Sciatic nerve (tissue), 2 donors: ENCODE measurements at places on chromosomes 3 and 15. TPM values are rescaled to one million over a fixed set of nuclear protein-coding genes. Genes with fewer than 3 reads are reported as not detected.

Gene CCDC13
- 3.1 TPM for total RNA-seq

Gene BDH1
- total RNA-seq: 9.7 TPM

Gene PLA2G4D
- not detected for total RNA-seq

Gene WDR93
- not detected for total RNA-seq

Gene TTC21A
- 13.4 TPM for total RNA-seq

Gene PPP1R14D
- not detected for total RNA-seq

DNA sequence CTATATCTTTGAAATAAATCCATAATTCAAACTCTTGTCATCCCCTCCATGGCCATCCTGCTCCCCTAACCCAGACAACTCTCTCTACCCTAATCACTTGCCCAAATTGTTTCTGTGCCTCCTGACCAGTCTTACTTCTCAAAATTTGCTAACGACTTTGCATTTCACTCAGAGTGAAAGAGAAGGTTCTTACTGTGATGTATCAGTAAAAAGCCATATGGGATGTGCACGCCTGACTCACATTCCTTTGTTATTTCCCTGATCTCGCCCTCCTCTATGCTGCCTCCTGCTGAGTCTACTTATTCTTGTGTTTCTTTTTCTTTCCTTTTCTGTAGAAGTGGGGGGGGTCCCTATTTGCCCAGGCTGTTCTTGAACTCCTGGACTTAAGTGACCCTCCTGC lies 487.2 kb upstream of the FRG2C start:
- no peak for DNase-seq

- DNase-seq: no peak
Observed at GRCh38 chr15:78032671-78033070, 44.8 kb downstream of the TBC1D2B start.

DNA sequence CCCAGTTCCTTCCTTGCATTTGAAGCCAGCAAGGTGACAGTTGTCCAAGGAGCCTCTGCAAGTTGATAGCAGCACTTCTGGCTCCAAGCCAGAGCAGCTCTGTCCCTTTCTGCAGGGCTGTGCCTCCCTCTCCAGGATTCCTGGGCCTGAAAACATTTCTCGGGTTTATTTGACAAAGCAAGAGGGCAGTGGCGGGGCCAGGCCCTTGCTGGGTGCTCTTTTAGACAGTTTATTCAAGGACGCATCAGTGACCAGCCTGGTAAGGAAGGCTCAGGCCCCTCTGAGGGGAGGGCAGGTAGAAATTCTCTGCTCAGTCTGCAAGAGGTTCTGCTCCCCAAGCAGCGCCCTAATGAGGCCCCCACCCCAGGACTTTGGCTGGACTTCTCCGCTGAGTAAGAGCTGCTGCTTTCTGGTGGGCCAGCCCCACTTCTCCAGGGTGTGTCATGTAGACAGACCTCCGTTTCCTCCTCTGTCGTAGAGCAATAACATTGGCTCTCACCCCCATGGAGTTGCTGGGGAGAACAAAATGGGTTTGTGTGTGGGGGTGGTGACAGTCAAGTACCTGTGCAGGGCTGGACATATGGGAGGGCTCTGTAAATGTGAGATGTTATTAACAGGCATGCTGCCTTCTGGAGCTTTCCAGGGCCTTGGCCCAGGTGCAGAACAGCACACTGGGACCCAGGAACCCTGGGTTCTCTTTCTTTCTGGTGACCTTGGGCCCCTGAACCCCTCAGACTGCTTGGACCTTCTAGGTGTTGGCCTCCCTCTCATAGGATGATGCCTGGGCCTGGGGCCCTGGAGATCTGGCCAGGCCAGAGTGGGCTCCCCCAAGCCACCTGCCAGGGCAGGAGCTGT lies 146.2 kb upstream of the TLE3 start:
- peak; percentile 56 for DNase-seq

DNA sequence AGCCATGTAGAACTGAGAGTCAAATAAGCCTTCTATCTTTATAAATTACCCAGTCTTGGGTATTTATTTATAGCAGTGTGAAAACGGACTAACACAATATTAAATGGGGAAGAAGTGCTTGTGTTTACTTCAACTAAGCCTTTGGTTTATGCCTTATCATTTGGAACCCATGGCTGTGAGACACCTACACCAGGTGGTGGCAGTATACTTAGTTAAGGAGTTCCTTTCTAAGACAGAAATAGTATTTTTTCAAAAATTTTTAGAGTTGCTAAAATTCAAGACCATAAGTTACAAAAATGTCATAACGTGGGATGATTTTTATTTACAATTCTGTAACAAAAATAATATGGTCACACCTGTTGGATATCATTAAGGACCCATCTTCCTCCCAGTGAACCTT lies 354.5 kb upstream of the SOX14 start:
- no peak for DNase-seq

- no peak for DNase-seq
Observed at GRCh38 chr3:157086060-157086750, 73.7 kb downstream of the CCNL1 start.

GRCh38 chr3:158935846-158936245 lies 134.0 kb downstream of the MFSD1 start:
- DNase-seq: no peak

DNA sequence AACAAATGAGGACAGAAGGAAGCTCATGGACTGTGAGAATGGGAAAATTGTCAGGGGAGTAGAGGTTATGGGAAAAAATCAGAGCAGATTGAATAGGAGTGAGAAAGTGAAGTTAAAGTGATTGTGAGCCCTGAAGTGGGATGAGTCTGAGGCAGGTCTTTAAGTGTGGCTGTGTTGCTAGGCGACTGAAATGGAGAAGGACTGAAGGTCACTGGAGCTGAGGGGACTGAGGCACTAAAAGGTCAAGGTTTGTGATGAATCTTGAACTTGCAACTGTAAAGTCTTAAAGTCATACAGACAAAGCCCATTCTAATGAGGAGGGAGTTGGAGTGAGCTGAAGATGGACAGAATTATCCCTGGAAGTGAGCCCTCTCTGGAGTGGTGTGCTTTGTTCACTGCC lies 518.9 kb downstream of the TUSC7 start:
- DNase-seq: no peak

DNA sequence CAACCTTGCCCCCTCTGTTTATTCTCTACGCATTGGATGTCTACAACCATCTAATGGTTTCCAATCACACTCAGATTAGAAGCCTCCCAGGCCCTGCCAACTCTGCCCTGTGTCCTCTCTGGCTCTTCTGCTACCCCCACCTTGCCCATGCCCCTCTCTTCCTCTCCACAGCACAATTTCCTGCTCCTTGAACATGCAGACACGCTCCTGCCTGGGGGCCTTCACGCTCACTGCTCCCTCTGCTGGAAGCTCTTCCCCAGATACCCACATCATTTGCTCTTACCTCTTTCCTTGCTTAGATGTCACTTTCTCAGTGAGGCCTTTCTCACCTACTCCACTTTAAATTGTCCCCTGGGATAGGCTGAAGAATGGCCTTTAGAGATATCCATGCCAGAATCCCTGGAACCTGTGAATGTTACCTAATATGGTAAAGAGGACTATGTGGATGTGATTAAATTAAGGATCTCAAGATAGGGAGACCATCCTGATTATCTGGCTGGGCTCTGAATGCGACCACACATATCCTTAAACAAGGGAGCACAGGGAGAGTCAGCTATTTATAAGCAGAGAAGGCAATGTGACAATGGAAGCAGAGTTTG lies 9.9 kb downstream of the KY start:
- DNase-seq: no peak

- no peak for DNase-seq
Observed at GRCh38 chr3:59247402-59247841, 197.6 kb upstream of the CFAP20DC start.
